ENCODE measurements at places on chromosomes 3 and 15.
A peak's percentile ranks its signal among the peaks of the same experiment; 100 is the strongest.

GRCh38 chr15:68334661-68335124, 57.1 kb downstream of the FEM1B start:
- no peak for DNase-seq

DNA sequence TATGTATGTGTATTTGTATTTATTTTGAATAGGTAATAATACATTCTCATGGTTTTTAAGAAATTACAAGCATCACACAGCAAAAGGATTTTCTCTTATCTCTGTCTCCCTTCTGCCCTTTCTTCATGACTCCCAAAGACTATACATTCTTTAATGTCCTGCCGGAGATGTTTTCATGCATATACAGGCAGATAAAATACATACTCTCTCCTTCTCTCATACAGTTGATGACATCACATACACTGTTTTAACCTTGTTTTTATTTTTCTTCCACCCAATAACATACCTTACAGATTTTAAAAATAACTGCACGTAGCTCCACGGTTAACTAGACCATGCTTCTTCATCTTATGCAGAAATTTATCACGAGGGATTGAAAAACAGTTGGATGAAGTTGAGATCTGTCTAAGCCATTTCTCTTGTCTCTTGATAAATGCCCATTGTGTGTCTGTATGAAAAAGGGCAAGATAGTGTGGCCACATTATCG, 249.8 kb downstream of the EDEM1 start:
- no peak for DNase-seq

GRCh38 chr3:20648294-20648693, 462.3 kb upstream of the SGO1 start:
- no peak for DNase-seq

GRCh38 chr15:88918738-88919137, 5.6 kb upstream of the MFGE8 start:
- no peak for DNase-seq

DNA sequence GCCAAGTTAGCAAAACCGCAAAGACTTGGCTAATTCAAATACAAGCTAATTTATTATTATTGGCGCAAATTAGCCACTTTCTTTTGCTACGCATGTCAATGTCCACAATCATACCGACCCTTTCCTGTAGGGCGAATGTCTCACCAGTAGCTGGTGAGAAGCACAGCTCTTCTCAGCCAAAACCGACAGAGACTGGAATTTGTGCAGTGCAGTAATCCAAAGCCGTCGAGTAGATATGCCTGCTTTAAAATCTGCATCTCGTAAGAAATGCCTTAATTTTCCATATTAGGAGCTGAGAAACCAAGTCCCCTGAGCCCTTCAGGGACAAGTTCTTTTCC, 614 bp upstream of the MINDY2 start:
- no peak for DNase-seq

- peak; percentile 10 for DNase-seq
Measured at GRCh38 chr15:77784361-77785292, 151.9 kb upstream of the LINGO1 start.

- no peak for DNase-seq
Measured at GRCh38 chr3:188749830-188750229, 421.9 kb upstream of the TPRG1 start.

DNA sequence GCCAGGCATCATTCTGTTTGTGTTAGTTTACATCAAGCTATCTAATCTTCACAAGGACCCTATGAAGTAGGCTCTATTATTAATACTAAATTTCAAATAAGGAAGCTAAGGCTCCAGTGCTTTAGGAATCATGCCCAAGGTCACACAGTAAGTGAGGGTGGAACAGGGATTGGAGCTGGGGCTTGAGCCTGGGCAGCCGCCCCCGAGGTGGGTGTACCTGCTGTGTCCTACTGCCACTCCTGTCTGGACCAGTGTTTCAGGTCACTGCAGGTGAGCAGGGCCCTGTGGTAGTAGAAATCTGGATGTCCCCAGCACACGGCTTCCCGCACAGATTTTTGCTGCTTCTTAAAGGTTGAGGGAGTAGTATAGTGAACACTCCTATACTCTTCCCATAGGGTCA, 6.5 kb downstream of the KLF13 start:
- DNase-seq, result no peak

DNA sequence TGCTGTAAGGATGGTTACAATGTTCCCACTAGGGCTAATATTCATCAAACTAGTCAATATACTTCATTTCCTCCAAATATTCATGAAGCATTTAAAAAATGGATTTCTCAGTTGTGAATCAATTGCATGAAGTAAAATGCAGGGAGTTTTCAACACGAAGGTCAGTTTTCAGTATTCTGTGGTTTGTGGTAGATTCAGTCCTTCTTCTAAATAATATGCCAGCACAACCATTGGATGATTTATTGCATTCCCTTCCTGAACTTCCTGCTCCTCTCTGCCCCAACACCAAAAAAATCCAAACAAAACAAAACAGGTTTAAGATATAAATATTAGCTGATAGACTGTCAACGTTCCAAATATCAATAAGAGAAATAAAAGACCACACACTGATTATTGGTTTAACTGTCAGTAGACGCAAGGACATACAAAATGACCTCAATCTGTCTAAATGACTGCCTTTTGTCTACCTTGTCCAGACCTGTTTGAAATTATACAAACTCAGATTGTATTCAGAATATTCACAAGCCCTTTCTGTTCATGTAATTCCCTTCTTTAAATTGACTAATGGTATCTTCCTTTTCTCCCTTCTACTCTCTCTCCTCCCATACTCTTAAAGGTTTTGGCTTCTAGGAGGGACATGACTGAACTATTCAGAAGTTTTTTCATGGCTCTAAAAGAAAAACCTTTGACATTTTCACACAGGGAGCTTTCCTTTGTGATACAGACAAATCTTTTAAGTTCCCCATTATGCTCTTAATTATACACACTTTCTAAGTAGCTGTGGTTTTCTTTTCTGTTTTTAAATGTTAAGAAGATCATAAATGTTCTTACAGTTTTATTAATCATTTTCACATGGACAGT, 92.6 kb upstream of the STT3B start:
- no peak for DNase-seq

DNA sequence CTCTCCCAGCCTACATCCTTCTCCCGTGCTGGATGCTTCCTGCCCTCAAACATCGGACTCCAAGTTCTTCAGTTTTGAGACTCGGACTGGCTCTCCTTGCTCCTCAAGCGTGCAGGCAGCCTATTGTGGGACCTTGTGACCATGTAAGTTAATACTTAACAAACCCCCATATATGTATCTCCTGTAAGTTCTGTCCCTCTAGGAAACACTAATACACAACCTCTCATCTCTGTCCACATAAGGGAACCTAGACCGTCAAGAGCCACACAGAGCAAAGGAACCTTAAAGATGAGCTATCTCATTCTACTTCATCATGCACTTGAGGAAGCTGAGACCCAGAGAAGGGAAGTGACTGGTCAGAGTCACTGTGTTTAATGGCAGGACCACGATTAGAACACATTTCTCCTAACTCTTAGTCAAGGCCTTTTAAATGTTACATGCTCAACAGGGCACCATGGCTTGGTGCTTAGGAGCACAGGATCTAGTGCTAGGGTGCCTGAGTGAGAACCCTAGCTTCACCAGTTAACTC, 50.3 kb downstream of the NPTN start:
- DNase-seq, result no peak

GRCh38 chr3:111616417-111617105, 21.4 kb upstream of the ZBED2 start:
- peak; percentile 74 for DNase-seq

- DNase-seq, result no peak
Measured at GRCh38 chr3:172648747-172649146, 62.1 kb downstream of the NCEH1 start.

- no peak for DNase-seq
Measured at GRCh38 chr15:47794252-47794914, 77.1 kb downstream of the SEMA6D start.

DNA sequence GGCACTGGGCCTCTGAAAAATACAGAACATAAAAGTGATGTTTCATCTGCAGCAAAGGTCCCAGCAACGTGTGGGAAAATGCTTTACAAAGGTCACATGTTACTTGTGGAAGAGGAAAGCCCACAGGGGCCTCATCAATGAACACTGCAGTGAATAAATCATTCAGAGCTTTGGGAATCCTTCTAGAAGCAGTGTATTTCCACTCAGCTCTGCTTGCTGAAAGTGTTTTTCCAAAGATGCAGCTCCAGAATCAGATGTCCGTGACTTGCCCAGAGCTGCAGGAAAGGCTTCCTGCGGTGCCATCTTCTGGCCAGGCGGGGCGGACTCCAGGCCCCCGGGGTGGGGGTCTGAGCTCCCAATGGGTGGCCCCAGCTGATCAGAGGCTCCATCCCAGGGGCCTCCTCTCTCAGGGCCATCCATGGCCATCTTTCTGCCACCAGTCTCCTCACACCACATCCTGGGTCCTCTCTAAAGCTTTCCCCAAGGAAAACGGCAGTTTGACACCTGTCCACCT, 81.5 kb downstream of the C3orf70 start:
- no peak for DNase-seq

DNA sequence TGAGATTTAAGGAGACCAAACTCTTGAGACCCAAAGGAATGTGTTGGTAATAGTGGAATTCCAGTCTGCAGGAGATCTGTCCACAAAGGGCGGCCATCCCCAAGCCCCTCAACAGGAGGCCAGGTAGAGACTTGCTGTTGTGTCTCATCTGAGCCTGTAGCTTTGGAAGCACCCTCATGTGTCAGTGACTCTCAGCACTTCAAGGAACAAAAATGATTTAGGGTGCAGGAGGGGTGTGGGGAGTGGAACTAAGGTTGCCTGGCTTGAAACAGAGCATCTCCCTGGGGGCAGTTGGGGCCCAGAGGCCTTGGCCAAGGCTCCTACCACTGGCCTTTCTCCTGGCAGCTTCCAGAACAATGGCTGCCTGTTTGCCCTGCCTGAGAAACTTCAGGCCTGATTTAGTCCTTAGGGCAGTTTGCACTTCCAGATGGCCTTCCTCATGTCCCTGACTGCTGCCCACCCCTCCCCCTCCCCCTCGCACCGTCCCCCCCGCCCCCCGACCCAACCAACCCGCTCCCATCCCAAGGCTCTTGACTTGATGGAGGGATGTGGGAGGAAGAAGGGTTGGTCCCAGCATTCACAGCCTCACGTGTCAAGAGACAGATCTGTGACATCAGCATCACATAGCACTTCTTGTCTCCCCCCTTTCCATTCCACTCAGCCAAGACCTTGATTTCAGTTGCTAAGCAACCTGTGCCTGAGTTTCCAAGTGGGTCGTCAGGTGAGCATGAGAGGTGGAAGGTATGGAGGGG, 77.1 kb downstream of the CORO2B start:
- DNase-seq, result no peak

GRCh38 chr3:188264226-188265207, 110.6 kb downstream of the LPP start:
- no peak for DNase-seq

DNA sequence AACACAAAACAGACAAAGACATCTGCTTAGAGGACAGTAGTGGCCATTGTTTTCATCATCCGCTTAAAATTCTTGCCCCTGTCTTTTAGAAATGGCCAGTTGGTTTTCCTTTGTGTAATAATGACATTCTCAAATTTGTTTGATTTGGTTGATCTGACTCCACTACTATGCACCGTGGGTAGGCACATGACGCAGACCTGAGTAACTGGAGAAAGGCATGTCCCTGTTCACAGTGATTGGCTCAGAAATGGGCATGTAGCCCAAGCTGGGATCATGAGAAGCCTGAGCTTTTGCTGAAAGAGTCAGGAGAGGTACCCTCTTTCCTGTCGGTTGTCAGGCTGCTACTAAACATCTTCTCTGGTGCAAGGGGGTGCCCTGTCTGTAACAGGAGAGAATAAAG, 36.6 kb upstream of the MAGI1 start:
- no peak for DNase-seq

GRCh38 chr3:168870892-168871291, 775.2 kb upstream of the GOLIM4 start:
- DNase-seq, result no peak

GRCh38 chr15:85614059-85614458, 180.7 kb downstream of the KLHL25 start:
- DNase-seq, result no peak

- DNase-seq, result no peak
Measured at GRCh38 chr3:128221328-128221727, 68.0 kb downstream of the EEFSEC start.

GRCh38 chr3:187750006-187750512, 4.8 kb upstream of the BCL6 start:
- no peak for DNase-seq

DNA sequence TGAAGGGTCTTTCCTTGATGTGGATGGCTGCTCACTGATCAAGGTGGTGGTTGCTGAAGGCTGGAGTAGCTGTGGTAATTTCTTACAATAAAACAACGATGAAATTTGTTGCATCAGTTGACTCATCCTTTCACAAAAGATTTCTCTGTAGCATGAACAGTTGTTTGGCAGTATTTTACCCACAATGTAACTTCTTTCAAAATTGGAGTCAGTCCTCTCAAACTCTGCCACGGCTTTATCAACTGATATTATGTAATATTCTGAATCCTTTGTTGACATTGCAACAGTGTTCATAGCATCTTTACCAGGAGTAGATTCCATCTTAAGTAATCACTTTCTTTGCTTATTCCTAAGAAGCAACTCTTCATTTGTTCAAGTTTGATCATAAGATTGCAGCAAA, 252.6 kb downstream of the UBE2E2 start:
- no peak for DNase-seq

DNA sequence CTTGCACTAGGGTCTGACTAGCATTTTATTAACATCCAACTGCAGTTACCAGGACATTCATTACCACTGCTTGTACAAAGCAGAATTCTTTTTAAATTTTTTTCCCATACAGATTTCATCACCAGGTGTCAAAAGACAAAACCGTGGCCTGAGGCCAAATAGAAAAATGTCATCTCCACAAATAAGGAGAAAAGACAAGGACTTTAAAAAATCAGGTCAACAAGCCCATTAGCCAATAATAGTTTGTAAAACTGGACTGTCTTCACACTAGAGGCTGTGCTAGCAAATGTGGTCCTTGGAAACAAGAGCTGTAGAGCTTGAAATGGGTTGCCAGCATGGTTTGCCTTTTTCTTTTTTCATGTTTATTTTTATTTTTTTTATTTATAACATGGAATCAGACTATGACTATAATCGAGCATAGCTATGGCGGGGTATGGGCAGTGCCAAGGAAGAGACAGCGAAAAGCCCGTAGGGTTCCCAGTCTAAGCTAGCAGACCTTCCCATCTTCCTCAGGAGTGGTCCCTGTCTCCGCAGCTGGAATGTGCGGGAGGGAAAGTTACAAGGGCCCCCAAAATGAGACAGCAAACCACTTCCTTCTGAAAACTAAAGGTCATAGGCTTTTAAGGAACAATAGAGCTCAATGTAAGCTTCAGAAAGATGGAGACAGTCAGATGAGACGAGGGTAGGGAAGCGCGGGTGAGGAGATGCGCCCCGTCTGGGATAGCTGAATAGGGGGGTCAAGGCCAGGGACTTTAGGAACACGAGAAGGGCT, 1.5 kb downstream of the PTPN9 start:
- no peak for DNase-seq

- DNase-seq, result no peak
Measured at GRCh38 chr15:81469154-81469553, 95.1 kb upstream of the TMC3 start.

GRCh38 chr15:91609231-91609630, 244.3 kb upstream of the SLCO3A1 start:
- DNase-seq, result no peak

- peak; percentile 62 for DNase-seq
Measured at GRCh38 chr15:73051807-73052652, at the start of gene NEO1. Gene NEO1, plus strand, starts transcription at chr15:73052463. Its CDS starts 213 bp downstream, at chr15:73052676.

GRCh38 chr3:70110066-70110465, 110.5 kb downstream of the SAMMSON start:
- no peak for DNase-seq

All from Jurkat, Clone E6-1 (cell line).